ENCODE measurements at places on chromosomes 7 and 10.

GRCh38 chr10:106615081-106615480 is 549.4 kb downstream of the SORCS1 start:
- no peak for DNase-seq

GRCh38 chr10:126519185-126519584 is 130.9 kb upstream of the ADAM12 start:
- no peak for DNase-seq

DNA sequence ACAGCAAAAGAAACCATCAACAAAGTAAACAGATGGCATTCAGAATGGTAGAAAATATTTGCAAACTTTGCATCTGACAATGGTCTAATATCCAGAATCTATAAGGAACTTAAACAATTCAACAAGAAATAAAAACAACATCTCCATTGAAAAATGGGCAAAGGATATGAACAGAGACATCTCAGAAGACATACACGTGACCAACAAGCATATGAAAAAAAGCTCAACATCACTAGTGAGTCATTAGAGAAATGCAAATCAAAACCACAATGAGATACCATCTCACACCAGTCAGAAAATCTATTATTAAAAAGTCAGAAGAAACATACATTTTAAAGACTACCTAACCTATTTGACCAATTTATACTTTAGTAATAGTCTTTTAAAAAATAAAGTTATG is 571.3 kb upstream of the NRG3 start:
- DNase-seq: no peak

GRCh38 chr7:76316984-76317781 is 14.7 kb downstream of the HSPB1 start:
- DNase-seq: peak; percentile 9

GRCh38 chr7:47210281-47210854 is 371.5 kb downstream of the TNS3 start:
- DNase-seq: no peak

DNA sequence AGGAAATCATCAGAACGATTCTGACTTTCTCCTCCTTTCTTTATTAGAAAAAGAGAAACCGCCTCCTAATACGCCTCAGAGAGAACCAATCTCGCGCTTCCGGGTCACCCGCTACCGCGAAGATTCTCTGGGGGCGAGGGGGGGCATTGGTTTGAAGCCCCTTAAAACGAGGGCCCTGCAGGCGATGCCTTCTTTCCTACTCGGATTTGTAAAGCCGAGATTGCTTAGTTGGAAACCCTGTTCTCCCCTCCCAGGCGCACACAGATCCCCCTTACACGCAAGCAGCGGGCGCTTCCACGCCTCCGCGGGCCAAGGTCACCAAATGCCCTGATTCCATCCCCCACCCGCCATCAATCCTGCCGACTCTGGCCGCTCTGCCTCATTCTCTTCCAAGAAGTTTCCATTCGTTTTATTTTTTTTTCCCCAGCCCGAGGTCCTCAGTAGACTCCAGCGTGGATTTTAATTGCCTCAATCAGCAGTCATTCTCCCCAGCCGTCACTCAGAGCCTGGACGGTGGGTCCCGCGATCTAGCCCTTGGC is 1.1 kb upstream of the GAD2 start:
- DNase-seq: no peak

GRCh38 chr7:140638173-140638791 is 2.3 kb downstream of the DENND2A start:
- no peak for DNase-seq

DNA sequence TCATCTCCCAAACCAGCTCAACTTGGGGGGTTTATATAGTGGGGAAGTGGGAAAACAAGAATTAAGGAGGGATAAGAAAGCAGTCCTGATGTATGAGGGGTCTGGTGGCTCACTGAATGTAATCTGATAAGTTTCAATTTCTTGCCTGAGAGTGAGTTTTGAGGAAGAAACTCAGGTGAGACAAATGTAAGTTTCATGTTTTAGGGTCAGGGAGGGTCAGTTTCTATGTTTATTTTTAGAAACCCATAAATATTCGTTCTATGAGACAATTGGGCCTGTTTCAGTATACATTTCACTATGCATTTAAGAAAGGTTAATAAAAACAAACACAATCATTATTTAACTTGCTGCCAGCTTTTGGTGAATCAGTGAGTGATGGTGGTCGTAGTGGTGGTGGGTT is 128.0 kb upstream of the MBL2 start:
- no peak for DNase-seq

DNA sequence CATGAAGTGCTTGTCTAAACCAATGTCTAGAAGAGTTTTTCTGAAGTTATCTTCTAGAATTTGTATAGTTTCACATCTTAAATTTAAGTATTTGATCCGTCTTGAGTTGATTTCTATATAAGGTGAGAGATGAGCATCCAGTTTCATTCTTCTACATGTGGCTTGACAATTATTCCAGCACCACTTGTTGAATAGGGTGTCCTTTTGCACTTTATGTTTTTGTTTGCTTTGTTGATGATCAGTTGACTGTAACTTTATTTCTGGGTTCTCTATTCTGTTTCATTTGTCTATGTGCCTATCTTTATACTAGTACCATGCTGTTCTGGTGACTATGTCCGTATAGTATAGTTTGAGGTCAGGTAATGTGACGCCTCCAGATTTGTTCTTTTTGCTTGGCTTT is 426.6 kb upstream of the CHRM2 start:
- no peak for DNase-seq

- no peak for DNase-seq
Observed at GRCh38 chr10:52316500-52316899, 2.4 kb downstream of the DKK1 start.

GRCh38 chr10:96820765-96821164 is 11.3 kb upstream of the LCOR start:
- DNase-seq: no peak

GRCh38 chr10:34186745-34187144 is 628.4 kb downstream of the PARD3 start:
- DNase-seq: no peak

- DNase-seq: no peak
Observed at GRCh38 chr10:132397671-132398565, 918 bp downstream of the PWWP2B start.

DNA sequence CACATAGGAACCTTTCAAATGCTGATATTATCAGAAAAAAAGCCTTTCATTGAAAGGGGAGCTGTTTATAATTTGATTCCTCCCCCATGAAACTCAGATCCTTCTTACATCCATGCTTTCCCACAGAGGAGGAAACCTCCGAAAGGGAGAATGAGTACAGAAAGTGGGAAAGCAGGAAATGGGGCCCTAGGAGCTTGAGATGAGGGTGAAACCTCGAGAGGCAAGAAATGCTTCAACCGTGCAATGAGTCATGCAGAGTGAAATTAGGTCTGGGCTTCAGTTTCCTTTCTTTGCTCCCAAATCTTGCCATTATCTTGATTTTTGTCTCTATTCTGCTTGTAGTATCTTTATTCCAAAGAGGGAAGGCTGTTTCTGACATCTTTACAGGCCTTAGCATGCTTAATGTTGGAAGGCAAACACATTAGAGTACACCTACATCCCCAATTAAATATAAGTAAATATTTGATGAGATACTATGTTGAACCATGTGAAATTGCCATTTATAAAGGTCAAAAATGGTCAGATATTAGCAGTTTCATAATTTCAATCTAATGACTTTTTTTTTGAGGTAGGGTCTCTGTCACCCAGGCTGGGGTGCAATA is 79.1 kb downstream of the NAMPT start:
- DNase-seq: no peak

DNA sequence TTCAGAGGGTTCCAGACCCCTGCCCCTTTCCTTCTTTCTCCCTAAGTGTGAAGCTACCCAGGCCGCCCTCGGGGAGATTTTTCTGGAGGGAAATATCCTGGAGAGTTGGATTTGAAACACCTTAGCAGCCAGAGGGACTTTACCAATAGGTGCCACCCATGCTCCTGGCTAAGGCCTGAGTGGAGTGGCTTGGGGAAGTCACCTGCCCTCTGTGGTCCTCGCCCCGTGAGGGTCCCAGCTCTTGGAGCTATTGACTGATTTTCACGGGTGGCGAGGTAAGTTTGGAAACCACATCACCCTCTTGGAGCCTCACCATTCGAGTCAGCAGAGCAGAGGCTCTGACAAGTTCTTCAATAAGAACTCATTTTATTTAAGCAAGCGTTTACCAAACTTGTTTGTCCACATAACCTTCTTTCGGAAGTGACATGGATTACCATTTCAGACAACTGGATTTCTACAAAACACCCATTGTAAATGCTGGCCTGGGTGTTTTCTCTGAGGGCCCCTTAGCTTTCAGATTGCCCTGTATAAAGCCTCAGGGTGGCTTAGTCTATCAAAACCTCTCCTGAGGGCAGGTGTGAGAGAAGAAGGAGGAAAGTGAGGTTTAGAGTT is 20.4 kb downstream of the AQP1 start:
- no peak for DNase-seq

GRCh38 chr7:56495165-56495564 is 378.9 kb upstream of the NUPR2 start:
- no peak for DNase-seq

- no peak for DNase-seq
Observed at GRCh38 chr10:25467881-25468280, 293.1 kb downstream of the GPR158 start.

DNA sequence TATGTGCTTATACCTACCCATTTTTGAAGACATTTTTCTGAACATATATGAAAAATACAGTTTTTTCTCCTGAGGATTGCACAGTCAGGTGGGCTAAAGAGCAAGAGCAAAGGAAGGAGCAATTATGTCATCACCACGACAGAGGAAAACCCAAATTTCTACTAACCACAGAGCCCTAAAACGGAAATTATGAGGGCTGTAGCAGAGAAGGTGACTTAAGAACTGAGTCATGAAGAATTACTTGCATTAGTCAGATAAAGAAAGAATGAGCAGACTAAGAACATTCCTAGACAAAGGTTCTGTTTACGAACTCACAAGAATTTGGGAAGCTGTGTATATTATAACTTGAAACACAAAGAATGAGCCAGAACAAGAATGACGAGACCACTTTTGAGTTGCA is 974.4 kb downstream of the NXPH1 start:
- DNase-seq: no peak

GRCh38 chr10:133139551-133140065 is 20.4 kb upstream of the KNDC1 start:
- DNase-seq: no peak

DNA sequence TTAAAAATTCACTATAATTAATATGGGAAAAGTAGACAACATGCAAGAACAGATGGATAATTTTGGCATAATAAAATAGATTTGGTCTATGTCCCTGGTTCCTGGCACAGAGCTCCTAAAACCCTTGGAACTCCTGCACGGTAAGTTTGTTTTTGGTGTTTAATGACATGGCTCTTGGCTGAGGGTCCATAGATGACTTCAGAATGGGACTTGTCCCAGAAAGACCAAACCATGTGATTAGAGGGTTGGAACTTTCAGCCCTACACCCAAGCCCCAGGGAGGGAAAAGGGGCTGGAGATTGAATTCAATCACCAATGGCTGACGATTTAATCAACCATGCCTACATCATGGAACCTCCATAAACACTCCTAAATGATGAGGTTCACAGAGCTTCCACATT is 12.6 kb upstream of the GSDME start:
- DNase-seq: no peak

GRCh38 chr7:129055861-129056464 is 1.1 kb upstream of the TNPO3 start:
- no peak for DNase-seq

DNA sequence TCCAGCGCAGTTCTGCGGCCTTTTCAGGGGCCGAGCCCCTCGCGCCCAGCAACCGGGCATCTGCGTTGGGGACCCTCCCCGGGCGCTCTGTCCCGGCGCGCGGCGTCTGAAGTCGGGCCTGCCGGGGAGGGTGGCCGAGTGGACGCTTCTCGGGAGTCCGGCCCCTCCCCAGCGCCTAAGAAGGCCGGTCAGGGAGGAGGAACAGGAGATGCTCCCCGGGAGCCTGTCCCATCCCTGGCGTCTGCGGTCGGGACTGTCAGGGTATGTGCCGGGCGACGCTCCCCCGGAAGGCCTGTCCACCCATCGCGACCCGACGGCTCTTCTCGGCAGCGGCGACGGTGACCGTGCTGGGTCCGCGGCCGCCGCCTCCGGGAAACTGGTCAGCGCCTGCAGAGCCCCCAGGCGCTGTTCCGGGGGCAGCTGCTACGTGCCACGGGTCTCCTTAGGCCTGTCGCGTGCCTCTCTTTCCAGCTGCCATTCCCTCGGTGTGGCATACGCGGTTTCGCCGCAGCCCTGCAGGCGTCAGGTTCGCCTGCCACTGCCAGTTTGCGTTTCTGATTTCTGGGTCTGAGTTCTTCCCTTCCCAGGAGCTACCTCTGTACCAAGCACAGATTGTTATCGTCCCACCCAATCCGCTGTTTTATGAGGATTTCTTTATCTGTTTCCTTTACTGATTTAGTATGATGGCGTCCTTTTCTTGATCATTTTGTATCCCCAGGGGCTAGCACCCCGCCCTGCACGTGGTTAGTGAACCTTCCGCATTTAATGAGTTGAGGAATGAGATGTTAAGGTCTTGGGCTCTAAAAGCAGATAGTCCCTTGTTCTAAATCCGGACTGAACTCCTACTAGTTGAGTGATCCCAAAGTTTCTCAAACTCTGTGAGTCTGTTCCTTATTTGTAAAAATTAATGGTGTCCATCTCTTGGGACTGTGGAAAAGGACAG is 782 bp downstream of the IFIT5 start:
- no peak for DNase-seq

GRCh38 chr10:70921285-70921684 is 32.9 kb upstream of the PCBD1 start:
- DNase-seq: no peak

- DNase-seq: no peak
Observed at GRCh38 chr10:120414946-120415345, 42.1 kb upstream of the PLPP4 start.

- DNase-seq: no peak
Observed at GRCh38 chr7:1721047-1721690, 51.1 kb downstream of the ELFN1 start.

GRCh38 chr7:93146036-93146435 is 2.1 kb downstream of the SAMD9L start:
- DNase-seq: no peak

DNA sequence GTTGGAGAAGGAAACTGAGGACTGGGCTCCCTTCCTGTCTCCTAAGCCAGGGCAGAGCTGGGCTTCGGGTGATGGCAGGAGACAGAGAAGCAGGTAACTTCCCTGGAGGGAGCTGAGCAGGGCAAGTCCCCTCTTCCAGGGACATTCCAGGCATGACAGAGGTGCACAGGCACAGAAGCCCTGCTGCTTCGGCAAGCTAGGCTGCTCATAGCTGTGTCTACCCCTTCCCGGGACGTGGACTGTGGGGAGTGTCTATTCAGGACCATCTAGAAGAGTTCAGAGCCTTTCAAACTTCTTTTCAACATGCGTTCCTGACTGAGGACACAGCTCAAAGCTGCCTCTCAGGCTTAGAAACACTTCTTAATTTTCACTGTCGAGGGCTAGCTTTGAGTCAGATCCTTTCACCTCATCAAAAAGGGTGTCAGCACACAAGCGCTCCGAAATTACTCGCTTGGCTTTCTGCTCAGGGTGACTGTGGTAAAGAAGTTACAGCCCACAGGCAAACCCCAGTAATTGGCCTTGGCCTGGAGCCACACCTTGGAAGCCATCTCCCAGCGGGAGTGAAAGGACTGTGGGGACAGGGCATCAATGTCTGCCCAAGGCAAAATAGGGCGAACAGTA is 63.7 kb upstream of the STEAP1B start:
- DNase-seq: no peak
